Naive thymus-derived CD8-positive, alpha-beta T cell (primary cell): ENCODE measurements at places on chromosomes 16 and 17. TPM values are rescaled to one million over a fixed set of nuclear protein-coding genes. Genes with fewer than 3 reads are reported as not detected.

The ACSM2A gene
- not detected for total RNA-seq

- no peak for DNase-seq
Observed at GRCh38 chr16:67560827-67561342, 1.4 kb upstream of the CTCF start.

The MYL4 gene
- total RNA-seq, result not detected

DNA sequence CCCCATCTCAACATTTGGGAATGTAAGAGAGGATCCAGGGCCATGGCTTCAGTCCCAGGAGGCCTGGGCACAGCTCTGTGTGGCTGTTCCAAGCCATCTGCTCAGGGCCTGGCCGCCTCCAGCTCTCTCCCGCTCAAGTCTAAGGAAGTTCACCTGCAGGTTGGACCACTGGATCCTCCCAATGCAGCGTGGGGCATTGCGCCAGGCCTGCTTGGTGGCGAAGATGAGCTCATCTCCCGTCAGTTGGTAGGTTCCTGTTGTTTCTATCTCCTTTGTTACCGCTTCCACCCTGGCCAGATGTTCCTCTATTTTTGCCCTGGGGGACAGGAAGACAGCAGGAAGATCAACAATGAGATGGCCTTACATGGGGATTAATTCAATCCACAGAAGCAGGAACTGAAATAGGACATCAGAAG is 17.5 kb downstream of the NOS2 start:
- no peak for DNase-seq

- DNase-seq, result no peak
Observed at GRCh38 chr16:54931120-54932014, 702 bp downstream of the IRX5 start.

The HSPB9 gene
- total RNA-seq, result not detected
